Left renal cortex interstitium (tissue), 4 donors: ENCODE measurements at places on chromosomes 16 and 17.

DNA sequence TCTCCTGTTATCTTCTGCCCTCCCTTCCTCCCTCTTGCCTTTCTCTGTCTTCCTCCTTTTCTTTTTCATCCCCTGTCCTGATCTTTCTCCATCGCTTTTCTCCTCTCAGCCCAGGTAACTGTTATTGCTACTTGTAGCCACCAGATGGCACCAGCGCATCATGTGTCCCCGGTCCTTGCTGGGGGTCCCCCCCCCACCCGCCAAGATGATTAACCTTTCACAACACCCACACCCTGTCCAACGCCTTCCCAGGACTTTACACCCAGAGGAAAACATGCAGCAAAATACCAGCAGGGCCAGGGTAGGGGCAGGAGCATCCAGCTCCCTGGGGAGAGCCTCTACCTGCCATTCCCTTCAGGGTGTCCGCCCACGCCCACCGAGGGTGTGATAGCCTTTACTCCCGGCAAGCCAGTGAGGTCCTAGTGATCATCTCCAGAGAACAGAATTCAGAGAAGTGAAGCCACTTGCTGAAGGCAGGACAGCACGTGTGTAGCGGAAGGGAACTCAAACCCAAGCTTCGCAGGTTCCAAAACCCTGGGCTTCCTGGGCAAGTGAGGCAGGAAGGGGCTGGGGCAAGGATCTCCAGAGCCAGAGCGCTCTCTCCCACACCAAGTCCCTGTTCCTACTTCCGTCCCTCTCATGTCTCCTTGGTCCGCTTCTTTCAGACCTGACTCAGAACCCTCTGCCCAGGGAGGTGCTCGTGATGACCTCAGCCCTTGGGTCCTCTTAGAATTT is 13.4 kb upstream of the TAC4 start:
- no peak for DNase-seq

DNA sequence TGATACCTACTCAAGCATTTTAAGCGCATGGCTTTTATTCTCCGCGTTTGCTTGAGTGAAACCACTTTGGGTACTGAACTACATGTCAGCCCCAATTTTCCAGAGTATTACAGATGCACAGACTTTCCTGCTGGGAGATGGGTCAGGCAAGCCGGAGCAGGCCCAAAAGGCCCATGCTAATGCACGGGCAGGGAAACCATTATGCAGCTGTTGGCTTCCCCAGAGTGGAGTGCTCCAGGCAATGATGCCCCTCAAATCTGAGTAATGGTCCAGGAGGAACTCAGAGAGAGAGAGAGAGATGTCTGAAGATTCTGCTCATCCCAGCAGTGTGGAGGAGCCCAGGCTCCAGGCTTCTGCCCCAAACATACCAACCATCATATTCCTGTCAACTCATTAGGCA is 80.2 kb downstream of the CDH11 start:
- no peak for DNase-seq

DNA sequence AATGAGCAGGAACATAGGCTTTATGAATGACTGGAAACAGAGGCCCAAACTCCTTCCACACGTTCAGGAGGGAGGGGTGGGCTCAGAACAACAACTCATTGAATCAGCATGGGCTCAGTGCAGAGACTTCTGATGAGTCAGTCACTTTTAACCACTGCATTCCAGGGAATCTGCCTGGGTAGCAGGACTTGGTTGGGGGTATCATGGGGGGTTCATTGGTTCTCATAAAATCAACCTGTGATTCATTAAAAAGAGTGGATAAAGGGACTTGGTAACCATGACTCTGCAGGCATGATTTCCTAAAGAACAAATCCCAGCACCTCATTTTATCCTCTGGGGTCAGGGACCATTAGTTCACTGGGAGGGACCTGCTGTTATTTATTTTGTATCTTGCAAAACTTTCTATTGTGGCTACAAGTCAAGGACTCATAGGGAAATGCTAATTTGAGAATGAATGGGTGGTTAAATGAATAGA is 13.8 kb downstream of the ITGB3 start:
- no peak for DNase-seq

DNA sequence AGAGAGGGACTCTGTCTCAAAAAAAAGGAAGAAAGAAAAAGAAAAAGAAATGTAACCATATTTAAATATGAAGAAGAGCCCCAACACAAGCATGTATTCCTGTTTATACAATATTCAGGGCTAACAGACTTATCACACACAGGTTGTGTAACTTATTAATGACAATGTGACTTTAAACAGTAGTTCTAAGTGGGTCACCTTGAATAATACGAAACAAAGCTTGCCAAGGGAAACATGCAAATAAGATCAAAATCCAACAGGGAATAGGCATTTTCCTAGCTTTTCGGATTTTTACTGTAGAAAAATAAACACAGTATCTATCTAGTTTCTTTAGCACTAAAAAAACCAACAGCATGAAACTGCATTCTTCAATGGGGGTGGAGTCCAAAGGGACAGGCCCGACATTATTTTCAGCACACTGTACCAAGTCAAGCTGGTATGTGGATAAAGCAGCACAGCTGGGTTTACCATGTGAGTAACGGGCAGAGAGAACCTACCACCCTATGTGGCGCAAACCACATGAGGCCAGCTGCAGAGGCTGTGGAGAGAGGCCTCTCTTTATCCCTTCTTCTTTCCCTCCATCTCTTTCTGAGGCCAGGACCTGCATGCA is 45.3 kb downstream of the TOM1L2 start:
- DNase-seq, result no peak

GRCh38 chr16:71369494-71369893 is 11.0 kb downstream of the CALB2 start:
- no peak for DNase-seq

DNA sequence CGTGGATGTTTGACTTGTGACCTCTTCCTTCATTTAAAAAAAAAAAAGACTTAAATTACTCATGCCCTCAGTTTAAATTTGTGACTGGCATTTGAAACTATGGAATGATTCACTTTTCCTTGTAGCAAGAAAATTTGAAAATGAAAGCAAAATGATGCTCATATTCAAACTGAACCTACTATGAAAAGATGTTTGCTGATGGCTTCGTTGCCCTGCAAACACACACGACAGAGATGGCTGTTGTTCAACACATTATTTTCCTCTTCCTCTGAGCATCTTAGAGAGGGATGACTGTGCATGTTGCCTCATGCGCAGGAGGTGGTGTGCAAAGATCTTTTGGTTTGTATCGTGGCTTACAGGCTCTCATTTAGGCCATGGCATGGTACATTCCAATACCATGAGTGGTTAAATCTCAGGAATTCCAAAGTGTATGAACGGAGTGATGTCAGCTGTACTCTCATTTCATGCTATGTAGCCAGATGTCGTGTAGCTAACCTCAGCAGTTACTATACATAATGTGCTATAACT is 164.5 kb downstream of the PRKCA start:
- no peak for DNase-seq

- no peak for DNase-seq
These were observed 8.3 kb downstream of the SLC7A6 start for GRCh38 chr16:68272507-68273209.

DNA sequence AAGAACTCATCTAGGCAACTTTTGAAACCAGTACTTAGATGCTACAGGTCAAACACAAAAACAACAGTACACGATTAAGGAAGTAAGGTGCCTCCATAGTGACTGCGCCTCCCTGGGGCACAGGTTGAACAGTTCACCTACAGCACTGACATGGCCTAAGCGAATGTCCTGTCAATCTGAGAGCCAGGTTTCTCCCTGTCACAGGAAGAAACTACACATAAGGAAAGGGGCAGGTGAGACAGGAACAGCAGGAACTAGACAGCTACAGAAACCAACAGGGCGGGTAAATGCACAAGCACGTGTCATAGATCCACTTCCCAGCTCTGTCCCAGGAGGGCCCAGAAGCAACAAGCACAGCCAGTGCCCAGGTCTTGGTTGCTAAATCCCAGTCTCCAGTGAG is 8.0 kb upstream of the ARHGDIA start:
- no peak for DNase-seq

DNA sequence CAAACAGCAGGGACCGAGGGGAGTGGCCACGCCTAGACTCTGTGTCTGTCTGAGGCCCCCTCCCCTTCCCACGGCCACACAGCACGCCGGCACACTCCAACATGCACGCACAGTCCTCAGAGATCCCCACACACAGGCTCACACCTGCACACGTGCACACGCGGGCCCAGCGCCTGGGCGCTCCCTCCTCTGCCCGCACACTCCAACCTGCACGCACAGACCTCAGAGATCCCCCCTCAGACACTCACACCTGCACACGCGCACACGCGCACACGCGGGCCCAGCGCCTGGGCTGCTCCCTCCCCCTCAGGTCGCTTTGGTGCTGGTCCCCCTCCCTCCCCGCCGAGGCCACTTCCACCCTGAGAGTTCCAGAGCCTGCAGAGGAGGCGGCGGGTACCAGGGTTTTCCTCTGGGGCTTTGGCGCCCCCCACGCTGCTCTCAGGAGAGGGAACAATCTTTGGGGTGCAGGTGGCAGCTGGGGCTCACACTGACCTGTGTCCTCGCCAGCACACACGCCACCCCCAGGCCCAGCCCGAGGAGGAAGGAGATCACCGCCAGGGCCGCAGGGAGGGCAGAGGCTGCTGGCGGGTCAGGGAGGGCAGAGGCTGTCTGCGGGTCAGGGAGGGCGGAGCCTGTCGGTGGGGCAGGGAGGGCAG is 1.6 kb downstream of the CD7 start:
- DNase-seq, result no peak

GRCh38 chr17:64252831-64253230 is 10.2 kb downstream of the TEX2 start:
- no peak for DNase-seq

DNA sequence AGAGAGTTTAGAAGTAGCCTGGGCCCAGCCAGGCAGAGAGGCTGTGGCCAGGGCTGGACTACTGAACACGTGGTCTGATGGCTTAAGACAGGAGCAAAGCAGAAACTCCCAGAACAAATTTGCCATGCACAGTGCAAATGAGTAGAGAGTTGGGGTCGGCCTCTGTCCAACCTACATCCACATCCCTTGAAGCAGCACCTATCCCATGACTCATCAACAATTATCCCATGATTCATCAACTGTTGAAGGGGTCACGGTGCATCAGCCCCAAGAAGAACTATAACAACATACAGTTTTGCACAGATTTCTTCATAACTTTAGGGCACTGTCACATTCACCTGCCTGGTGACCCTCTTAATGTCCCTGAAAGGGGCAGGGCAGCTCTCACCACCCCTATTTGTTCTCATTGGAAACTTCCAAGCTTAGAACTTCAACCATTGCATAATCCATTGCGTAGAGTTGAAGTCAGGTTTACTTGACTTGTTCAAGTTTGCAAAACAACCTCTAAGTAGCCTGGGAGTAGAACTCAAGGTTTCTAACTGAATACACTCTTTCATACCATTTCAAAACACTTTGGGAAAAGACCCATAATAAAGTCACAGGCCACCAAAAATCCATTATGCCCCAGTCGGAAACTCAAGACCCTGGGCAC is 235.2 kb upstream of the CDH5 start:
- DNase-seq, result no peak

GRCh38 chr17:68794636-68795434 is 160.4 kb downstream of the ABCA8 start:
- no peak for DNase-seq

DNA sequence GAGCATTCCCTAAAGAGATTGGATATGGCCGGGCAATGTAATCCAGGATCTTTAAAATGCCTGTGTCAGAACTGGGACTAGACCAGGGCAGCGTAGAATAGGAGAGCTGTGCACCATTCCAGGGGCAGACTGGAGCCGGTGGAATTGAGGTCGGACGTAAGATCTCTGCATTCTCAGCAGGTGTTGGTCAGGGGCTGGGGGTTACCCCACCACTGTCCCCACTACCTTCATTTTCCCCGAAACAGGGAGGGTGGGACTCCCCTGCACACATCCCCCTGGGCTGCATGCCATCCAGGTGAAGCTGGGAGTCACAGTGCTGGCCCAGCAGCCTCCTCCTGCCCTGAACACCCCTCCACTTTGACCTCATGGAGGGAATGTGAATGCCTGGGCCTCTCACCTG is 17.8 kb downstream of the OSBPL7 start:
- no peak for DNase-seq

DNA sequence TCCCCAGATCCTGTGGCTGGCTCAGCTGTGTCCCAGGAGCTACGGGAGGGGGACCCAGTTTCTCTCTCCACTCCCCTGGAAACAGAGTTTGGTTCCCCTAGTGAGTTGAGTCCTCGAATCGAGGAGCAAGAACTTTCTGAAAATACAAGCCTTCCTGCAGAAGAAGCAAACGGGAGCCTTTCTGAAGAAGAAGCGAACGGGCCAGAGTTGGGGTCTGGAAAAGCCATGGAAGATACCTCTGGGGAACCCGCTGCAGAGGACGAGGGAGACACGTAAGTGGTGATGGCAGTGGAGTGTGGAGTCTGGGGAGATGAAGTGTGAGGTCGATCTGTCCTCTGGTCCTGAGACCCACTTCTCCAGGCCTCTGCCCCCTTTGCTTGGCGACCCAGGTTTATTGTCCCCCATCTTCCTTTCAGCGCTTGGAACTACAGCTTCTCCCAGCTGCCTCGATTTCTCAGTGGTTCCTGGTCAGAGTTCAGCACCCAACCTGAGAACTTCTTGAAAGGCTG is 585 bp downstream of the WRAP53 start:
- no peak for DNase-seq

DNA sequence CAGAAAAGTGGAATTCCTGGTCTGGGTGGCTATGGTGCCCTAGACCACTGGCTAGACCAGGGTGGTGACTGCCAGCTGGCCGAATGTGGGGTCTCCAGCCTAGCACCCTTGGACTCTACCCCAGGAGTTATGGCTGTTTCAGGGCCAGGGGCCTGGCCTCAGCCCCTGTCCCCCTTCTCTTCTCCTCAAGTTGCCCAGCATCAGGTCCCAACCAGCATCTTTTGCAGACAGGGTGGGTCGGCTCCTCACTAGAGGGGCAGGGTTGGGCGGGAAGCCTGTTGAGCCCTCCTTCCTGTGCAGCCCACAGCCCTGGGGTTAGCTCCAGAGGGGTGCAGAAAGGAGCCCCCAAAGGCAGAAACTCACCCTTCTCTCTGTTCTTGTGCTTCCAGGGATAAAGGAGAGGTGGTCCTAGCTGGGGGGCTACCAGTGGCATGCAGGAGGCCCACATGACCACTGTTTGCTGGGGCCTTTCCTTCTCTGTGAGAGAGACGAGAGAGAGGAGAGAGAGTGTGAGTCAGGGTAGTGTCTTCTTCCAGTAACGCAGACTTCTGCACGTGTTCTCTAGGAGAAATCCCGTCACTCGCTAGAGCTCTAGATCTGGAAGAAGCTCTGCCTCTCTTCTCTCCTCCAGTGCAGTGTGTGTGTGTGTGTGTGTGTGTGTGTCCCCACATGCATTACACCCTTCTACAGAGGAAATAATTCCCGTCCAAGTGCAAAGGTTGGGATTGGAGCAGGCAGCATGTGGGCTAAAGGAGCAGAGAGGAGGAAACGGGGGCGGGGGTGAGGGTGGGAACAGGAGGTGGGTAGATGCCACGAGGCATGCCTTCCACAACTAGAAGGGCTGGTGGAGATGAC is 209.4 kb downstream of the SEC14L1 start:
- no peak for DNase-seq

DNA sequence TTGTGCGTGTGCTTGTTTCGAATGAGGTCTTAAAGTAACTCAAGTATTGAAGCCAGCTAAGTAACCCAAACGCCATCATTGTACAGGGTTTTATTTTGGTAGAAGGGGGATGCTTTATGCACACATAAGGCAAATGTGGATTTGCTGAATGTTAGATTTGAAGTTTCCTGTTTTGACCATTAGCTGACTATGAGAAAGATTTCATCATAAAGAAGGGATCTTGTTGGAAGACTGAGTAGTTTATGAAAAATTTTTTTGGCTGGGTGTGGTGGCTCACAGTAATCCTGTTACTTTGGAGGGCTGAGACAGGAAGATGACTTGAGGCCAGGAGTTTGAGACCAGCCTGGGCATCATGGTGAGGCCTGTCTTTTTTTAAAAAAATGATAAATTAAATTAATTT is 10.0 kb upstream of the ZFP3 start:
- no peak for DNase-seq

GRCh38 chr16:30377050-30377811 is 2.6 kb downstream of the MYL11 start:
- no peak for DNase-seq
